GM12892 (cell line): ENCODE measurements at places on chromosomes 16 and 17.

- no peak for DNase-seq
Measured at GRCh38 chr16:58020628-58021521, 4.7 kb upstream of the MMP15 start.

GRCh38 chr17:43573579-43574321 is 27.6 kb upstream of the ETV4 start:
- DNase-seq = no peak

- no peak for DNase-seq
Measured at GRCh38 chr16:11674001-11674817, 6.0 kb downstream of the SNN start.

GRCh38 chr17:33837281-33837680 is 417.8 kb upstream of the CCL2 start:
- DNase-seq = no peak

DNA sequence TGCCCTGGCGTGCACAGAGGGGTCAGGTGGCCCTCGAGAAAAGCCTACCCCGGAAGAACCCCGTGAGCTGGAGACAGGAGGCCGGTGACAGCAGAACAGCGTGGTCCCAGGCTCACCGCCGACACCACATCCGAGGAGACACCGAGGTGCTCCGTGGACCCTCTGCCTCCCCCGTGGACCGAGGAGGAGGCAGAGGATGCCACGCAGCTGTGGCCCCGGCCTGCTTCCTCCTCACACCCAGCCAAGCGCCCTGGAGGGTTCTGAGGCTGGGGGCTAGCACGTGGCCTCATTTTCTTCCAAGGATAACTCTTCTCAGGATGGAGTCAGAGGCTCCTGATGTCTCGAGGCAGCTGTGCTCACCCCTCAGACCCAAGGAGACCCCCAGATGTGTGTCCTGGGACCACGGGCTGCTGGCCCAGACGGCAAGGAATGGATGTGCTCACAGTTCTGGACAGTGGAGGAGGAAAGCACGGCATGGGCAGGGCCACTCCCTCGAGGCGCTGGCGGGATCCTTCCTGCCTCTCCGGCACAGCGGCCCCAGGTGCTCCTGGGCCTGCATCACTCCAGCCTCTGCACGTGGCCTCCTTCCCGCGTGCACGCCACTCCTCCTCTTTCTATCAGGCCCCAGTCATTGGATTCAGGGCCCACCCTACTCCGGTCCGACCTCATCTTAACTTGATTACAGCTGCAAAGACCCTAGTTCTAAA is 4.4 kb upstream of the PVALEF start:
- DNase-seq = no peak

GRCh38 chr17:1149869-1150268 is 29.9 kb downstream of the ABR start:
- DNase-seq = no peak

- DNase-seq = no peak
Measured at GRCh38 chr17:1714427-1714979, 4.3 kb upstream of the TLCD2 start.

DNA sequence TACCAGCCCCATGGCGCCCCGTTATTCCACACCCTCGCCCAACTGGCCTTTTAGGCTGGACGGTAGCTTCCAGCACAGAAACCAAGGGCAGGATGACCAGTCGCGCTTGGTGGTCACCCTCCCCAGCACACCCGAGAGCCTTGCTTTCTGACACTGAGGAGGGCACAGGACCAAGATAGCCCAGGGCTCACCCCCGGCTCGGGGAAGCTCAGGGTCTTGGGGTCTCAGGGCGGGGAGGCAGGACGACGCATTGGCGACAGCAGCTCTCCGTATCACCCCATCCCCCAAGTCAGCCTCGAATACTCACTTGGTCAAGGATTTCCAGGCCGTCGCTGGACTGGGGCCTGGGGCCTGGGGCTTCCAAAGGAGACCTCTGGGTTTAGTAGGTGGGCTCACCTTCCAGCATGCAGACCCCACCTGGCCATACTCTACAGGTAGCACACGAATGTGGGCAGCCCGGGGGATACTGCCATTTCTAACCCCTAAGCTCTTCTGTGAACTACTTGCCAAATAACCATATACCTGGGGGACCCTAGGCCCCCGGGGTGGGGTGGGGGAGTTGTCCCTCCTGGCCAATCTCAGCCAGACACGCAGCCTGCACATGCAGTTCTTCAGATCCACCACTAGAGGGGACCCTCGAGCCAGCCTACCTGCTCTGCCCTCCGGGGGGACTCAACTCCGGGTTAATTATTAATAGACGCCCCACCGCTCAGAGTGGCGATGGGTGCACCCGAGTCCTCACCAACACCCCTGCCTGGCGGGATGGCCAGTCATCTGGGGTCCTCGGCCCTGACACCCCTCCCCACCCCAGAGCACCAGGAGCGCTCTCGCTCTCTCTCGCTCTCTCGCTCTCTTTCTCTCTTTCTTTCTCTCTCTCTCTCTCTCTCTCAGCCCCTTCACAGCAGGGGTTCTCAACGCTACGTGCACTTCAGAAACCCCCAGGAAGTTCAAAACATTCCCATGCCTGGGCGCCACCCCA is 30.0 kb downstream of the TBC1D16 start:
- DNase-seq = peak; percentile 92

DNA sequence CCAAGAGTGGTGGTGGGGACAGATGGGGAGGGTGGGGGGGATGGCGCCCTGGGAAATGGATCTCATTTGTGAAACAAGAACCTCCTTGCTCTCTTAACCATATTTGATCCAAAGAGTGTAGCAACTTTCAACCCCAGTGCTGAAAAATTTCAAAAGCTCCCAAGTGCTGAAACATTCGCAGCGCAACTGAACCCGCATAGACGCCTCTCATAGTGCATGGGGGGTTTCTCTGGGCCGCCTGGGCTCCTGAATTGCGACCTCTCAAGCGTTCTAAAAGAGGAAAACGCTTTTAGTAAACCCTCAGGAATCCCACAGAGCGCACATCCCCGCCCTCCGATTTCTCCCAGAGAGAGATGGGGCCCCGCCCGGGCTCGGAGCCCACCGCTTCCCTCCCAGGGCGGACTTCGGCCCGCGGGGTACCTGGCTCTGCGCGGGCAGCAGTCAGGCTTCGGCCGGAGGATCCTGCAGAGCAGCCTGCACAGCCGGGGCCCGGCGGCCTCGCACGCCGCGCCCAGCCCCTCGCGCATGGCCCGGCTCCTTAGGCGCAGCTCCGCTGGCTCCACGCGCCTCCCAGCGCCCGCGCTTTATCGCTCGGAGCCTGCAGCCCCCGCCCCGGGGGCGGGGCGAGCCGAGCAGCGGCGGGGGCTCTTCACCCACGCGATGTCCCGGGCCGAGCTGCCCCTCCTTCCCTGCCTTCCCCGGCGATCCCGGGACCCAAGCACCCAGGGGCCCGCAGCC is 7.0 kb downstream of the NOS2 start:
- DNase-seq = peak; percentile 34

GRCh38 chr16:67943619-67944504 is at the start of gene LCAT:
Gene LCAT, minus strand, starts transcription at chr16:67944120. Its CDS starts 19 bp downstream, at chr16:67944101.
- no peak for DNase-seq

- no peak for DNase-seq
Measured at GRCh38 chr17:54968988-54969332, 395 bp downstream of the STXBP4 start.

GRCh38 chr17:2964370-2964769 is 99.0 kb downstream of the OR1D5 start:
- no peak for DNase-seq

GRCh38 chr17:76686538-76687297 is 24.0 kb downstream of the MXRA7 start:
- DNase-seq = no peak

GRCh38 chr16:1097800-1098199 is 1.8 kb upstream of the C1QTNF8 start:
- DNase-seq = no peak

- no peak for DNase-seq
Measured at GRCh38 chr17:48633266-48633677, 7.1 kb upstream of the HOXB9 start.

- DNase-seq = no peak
Measured at GRCh38 chr16:82715833-82716232, 89.1 kb downstream of the CDH13 start.

DNA sequence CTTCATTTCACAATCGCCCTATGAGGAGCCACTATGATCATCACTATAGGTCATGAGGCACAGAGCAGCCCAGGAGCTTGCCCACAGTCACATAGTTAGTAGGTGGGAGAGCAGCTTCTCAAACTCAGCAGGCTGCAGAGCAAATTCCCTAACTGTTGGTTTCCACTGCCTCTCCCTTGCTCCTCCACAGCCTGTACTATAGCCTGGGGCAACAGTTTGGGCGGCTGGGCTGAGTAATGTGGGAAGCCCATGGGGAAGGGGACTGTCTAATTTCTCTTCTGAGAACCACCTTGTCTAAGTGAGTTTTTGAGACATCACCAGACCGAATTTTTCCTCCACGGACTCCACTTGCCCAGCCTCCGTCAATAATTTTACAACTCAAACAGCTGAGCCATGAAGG is 73.4 kb upstream of the GPR139 start:
- DNase-seq = no peak

GRCh38 chr17:15171167-15172047 is 93.7 kb downstream of the PMP22 start:
- peak; percentile 17 for DNase-seq

- no peak for DNase-seq
Measured at GRCh38 chr17:20230924-20231323, 221.8 kb downstream of the SPECC1 start.

DNA sequence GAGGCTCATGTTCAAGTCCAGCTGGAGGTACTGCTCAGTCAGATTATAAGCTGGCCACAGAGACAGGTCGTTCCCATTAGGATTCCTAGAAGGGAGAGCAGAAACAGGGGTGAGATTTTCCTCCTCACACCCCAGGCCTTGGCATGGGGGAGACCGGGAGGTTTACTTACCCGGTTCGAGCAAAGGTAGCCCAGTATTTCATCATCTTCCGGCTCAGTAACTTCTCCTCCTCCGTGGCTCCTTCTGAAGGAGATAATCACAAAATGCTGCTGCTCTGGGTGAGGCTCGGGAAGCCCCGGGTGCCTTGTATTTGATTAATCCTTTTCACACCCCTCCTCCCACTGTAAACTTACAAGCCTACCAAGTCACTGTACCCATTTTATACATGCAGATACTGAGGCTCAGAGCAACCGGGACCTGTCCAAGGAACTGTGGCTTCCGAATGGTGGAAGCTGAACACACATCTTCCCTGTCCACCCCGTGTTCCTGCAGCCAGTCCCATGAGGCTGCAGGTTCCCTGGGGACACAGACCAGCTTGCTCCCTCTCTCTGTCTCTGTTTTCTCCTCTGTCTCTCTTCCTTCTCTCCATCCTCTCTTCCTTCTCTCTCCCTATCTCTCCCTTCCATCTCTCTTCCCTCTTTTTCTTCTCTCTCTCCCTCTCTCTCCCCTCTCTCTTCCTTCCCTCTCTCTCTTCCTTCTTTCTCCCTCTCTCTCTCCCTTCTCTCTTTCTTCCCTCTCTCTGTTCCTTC is 13.9 kb upstream of the CES1 start:
- no peak for DNase-seq

- DNase-seq = no peak
Measured at GRCh38 chr16:4615384-4616046, 827 bp upstream of the UBALD1 start.

DNA sequence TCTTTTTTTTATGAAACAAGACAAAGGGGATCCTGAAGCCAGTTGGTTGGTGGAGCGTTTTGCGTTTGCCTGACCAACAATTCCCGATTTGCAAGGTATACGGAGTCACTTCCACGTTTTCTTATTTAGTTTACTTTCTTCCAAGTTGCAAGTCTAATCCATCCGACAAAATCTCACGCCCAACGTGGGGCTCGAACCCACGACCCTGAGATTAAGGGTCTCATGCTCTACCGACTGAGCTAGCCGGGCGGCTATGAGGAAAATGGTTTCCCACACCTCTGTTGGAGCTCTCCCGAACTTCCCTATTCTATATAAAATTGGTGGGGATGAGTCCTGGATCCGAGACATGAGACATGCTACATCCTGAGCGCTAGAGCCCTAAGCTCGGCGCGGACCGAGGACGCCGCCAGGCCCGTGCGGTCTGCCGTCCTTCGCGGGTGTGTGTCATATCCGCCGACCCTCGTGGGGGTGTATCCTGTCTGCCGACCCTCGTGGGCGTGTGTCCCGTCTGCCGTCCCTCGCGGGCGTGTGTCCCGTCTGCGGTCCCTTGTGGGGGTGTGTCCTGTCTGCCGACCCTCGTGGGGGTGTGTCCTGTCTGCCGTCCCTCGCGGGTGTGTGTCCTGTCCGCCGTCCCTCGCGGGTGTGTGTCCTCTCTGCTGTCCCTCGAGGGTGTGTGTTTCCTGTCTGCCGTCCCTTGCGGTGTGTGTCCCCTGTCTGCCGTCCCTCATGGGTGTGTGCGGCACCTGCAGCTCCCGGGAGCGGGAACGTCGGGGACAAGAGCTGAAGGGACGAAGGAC is 22.6 kb downstream of the ZNF213 start:
- no peak for DNase-seq

DNA sequence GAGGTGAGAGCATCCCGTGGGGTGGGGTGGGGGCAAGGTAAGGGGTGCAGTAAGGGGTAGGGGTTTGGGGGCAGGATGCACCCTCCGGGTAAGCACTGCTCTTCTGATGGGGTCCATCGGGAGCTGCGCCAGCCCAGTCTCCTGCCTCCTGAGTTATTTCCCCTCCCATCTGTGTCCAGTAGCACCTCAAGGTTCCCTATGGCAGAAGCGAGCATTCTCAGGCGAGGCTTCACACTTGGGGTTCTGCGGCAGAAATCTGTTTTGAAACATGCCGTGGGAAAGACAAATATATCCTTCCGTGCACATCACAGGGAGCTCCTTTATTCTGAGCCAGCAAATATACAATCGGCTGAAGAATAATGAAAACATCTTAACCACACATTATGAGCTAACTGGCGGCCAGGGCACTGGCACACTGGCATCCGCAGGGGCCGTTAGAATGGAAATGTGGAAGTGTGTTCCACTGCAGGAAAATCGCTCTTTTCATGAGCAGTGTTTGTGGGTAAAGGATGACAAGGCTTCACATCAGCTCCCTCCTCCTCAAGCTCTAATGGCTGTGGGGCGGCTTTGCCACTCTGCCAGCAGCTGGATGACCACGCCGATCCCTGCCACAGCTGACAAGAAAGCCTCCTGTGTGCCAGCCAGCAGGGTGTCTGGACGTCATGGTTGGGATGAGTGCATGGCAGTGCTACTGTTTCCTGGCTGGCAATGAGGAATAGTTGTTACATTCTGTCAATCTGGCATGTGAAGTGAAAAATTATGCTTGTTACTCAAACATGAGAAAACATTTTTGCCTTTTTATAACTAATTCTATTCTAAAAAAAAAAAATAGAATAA is 20.0 kb downstream of the MTHFSD start:
- DNase-seq = no peak

DNA sequence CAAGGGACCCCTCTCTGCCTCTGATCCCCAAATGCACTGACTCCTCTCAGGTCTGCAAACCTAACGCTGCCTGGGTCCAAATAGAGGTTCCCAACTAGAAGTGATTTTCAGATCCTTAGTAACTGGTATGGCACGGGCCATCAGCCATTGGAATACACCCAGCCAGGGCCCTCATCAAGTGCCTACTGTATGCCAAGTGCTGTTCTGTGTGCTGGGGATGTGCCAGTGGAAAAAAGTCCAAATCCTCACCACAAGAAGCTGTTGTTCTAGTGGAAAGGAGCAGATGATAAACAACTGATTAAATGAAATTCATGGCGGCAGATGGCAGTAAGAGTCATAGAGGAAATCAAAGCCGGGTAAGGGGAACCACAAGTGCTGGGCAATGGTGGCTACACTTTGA is 57.2 kb upstream of the MED9 start:
- no peak for DNase-seq
